ENCODE measurements at places on chromosomes 1 and 21.

GRCh38 chr1:23899070-23899469 is 14.1 kb downstream of the CNR2 start:
- no peak for DNase-seq

GRCh38 chr1:56576880-56577405 is 2.4 kb downstream of the PLPP3 start:
- DNase-seq: no peak

DNA sequence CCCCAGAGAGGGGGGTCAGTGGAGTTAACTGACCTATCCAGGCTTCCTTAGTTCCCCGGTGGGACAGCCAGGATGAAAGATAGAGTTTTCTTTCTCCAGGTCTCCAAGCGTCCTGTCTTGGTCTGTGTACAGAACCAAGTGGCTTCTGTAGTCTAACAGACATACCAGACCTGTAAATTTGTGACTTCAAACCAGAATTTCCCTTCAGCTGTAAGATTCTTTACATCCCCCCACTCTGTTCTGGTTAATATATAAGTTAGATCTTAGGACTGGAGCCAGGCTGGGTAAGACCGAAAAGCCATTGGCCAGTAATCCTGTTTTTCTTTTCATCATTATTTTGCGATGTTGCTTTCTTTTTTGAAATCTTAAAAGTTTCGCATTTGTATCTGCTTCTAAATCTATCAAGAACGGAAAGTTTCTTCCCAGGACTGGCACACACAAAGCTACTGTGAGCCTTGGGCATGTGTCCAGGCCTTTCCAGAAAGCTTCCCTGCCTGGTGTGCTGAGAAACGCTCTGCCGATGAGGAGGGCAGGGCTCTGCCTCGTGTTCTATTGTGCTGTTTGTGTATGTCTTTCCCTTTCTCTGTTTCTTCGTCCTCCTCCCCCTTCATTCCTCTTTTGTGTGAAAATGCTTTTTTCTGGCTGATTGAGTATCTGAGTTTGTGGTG is 72.3 kb downstream of the RGL1 start:
- no peak for DNase-seq

DNA sequence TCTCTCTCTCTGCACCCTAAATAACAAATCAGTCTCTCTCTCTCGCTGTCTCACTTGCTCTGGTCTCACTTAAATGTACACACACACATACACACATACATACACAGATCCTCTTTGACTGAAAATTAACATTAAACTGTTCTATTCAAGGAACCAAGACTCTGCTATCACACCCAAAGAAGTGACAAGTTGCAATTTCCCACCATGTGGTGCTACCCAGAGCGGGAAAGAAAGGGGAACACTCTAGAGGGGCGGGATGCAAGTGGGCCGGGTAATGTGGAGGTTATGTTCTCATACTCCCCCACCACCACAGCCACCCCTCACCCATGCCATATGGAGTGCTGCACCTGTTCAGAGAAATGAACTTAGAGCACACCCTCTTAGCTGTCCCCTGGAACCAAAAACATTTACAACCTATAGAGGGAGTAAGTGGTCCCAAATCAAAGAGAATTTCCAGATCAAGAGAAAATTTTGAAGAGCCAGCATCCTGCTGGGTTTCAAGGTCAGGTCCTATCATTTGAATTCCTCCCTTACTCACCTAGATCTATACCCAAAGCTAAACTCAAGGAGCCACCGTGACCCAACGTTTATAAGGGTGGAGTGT is 319.4 kb downstream of the BRINP2 start:
- DNase-seq: no peak

GRCh38 chr1:15799928-15800835 is 7.3 kb downstream of the UQCRHL start:
- no peak for DNase-seq

GRCh38 chr1:44418022-44418673 is 13.1 kb downstream of the RNF220 start:
- no peak for DNase-seq

- no peak for DNase-seq
Observed at GRCh38 chr1:60911966-60912697, 170.2 kb upstream of the NFIA start.

DNA sequence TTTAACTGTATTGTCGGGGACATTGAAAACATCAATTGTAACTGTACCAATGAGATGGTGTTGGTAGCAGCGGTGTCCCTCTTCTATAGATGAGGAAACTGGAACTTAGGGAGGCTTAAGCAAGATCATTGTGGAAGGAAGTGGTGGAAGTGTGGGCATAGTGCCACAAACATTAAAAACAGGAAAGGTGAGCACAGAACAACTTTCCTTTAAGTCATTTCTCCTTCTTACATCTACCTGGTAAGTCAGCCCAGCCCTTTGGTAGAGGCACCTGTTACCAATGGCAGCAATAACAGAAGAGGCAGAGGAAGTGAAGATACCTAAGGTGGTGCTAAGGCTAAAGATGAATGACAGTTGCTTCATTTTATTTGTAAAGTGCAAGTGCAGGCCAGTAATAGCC is 12.0 kb upstream of the CTSS start:
- no peak for DNase-seq

- no peak for DNase-seq
Observed at GRCh38 chr1:116919802-116920201, 10.1 kb downstream of the PTGFRN start.

DNA sequence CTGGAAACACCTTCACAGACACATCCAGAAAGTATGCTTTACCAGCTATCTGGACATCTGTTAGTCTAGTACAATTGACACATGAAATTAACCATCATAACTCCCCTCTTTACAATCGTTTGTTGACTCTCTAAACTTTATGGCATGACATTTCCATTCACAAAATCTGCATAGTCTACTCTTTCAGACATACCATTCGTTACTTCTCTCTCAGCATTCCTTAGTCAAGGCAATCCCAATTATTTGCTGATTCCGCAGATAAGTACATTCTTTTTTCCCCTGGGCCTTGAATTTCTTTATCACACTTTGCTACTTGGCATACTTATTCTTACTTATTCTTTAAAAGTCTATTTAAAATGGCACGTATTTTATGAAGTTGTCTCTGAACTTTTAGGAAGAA is 15.1 kb upstream of the CRB1 start:
- no peak for DNase-seq

DNA sequence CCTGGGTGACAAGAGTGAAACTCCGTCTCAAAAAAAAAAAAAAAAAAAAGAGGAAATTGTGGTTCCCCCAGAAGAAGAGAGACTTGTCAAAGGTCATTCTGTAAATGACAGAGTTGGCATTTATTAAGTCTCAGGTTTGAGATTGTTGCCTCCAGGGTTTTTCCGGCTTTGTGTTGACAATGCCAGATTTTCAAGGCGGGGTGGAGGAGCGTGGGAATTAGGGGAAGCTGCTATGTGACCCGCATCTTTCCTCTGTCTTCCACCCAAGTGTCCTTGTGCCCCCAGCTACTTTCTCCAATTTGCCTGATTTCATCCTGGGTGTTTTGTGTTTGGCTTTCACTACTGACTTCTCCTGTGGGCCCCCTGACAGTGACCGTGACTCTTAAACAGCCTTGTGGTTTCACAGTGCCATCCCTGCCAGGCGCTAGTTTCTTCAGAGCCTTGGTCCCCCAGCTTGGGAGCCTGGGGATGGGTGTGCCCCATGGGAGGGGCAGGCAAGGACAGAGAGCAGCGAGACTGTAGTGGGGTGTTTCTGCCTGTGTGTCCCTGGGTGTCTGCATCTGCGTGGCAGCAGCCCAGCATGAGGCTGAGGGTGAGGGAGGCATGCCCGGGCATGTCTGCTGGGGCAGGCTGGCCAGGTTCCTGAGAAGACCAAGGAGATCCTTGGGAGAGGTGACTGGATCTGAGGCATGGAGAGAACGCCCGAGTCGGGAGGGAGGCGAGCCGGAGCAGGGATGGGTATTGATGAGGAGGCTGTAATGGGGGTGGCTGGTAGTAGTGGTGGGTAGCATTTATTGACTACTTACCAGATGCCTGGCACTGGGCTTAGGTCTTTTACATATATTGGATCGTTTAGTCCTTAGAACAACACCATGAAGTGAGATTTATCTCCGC is 46.3 kb downstream of the IER5 start:
- peak; percentile 91 for DNase-seq

- peak; percentile 24 for DNase-seq
Observed at GRCh38 chr1:15046487-15047165, 106.9 kb upstream of the TMEM51 start.

DNA sequence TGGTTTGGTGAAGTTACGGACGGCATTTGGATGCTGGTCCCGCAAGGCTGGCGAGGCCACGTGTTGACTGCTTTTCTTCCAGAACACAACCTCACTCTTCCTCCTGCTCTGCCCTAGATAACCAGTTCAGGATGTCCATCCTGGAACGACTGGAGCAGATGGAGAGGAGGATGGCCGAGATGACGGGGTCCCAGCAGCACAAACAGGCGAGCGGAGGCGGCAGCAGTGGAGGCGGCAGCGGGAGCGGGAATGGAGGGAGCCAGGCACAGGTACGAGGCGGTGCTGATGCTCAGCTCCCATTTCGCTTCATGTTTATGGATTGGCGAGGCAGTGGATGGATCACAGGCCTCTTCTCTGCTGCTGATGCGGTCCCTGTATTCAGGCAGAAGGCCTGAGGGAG is 38.8 kb upstream of the VAMP3 start:
- DNase-seq: no peak

DNA sequence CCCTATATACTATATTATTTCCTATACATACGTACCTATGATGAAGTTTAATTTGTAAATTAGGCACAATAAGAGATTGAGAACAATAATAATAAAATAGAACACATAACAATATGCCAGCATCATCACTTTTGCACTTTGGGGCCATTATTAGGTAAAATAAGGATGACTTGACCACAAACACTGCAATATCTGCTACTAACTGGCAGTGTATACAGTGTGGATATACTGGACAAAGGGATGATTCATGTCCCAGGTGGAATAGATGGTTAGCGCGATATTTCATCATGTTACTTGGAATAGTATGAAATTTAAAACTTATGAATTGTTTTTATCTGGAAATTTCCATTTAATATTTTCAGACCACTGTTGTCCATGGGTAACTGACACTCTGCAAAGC is 35.4 kb upstream of the TXLNA start:
- DNase-seq: no peak

- DNase-seq: no peak
Observed at GRCh38 chr21:38120984-38121855, 135.6 kb upstream of the KCNJ15 start.

GRCh38 chr1:187634940-187635339 is 806.2 kb downstream of the PLA2G4A start:
- DNase-seq: no peak

DNA sequence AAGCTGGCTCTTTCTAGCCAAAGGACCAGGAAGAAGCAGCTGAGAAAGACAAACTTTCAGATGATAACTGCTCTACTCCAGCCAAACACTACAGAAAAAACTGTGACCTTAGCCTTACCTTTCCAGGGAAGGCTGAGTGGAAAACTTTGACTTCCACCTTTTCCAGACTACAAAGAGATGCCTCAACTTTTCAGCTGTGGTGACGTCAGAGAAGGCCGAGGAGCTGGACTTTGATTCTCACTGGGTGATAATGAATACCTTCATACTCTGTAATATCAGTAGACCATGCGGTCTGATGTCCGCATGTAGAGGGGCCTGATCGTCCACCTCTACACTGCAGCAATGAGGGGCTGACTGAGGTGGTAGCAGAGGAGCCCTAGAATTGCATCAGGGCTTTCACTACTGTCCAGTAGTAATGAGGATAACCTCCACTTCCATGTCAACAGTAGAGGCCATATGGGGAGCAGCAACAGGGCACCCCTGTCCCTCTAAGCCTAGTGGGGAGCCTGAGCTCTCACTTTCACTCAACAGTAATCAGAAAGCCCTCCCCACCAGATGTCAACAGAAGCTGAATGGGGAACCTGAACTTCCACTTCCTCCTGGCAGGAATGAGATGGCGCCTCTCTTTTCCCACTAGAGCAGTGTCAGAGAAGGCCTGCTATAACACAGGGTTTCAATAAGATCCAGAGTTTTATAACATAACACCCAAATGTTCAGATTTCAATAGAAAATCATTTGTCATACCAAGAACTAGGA is 28.4 kb upstream of the PADI1 start:
- no peak for DNase-seq

- DNase-seq: no peak
Observed at GRCh38 chr1:89800022-89800655, 20.7 kb upstream of the LRRC8D start.
